ENCODE measurements at places on chromosomes 3 and 15.

GRCh38 chr3:177596248-177596815 is 399.1 kb upstream of the TBL1XR1 start:
- DNase-seq = no peak

DNA sequence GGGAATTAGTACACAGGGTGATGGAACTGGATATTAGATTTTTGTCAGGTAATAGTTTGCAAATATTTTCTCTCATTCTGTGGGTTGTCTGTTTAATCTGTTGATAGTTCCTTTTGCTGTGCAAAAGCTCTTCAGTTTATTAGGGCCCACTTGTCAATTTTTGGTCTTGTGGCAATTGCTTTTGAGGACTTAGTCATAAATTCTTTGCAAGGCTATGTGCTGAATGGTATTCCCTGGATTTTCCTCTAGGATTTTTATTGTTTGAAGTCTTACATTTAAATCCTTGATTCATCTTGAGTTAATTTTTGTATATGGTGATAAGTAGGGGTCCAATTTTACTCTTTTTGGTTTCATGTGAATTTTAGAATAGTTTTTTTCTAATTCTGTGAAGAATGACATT is 111.3 kb downstream of the ARRDC4 start:
- no peak for DNase-seq

DNA sequence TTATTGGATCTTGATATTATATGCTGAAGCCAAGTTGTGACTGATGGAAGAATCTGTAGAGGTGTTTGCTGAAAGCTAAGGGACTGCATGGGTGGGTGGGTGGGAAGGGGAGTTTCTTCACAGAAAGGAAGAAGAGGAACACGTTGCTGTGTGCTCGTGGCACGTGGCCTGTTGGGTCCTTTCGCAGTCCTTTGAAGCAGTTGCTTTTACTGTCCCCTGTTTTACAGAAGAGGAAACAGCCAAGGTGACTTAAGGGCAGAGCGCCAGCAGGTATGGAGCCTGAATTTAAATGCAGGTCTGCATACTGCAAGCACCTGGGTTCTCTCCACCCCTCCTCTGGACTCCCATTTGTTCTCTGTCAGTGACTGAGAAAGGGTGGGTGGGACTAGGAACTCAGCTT is 59.4 kb upstream of the PRR23C start:
- DNase-seq = no peak

- DNase-seq = no peak
These were observed at the start of gene LRRC15 for GRCh38 chr3:194369522-194370279. Gene LRRC15, minus strand, starts transcription at chr3:194369743. Its CDS starts 8,700 bp downstream, at chr3:194361043.

DNA sequence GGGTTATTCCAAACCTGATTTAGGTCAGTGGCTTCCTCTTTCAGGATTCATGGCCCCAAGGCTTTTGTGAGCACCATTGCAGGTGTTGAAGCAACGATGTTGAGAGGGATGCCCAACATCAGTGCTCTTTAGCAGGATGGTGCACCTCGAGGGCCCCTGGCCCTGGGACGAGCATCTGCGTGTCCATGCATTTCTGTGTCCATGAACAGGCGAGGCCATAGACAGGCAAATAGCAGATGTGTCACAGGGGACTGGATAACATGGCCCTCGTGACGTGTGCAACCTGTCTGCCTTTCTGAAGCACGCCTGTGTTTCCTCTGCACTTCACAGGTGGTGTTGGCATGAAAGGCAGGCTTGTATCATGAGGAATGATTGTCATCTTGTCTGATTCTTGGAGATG is 132.3 kb downstream of the SNRPN start:
- DNase-seq = no peak

DNA sequence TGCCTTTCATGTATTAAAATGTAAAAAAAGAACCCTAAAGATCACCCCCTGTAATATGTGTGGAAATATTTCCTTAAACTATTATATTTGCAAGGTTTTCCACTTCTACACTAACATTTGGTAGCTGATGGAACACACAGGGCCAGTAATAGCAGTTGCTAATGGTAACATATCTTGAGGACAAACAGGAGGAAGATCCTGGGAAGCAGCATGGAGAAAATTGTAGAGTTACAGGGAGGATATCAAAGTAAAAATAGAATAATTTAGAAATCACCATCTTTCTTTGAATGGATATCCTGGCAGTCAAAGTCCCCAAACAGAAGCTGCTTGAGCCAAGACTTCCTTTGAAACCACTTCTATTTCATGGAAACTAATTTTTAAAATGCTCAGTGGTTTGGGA is 29.5 kb upstream of the OSTN start:
- DNase-seq = no peak

GRCh38 chr3:187789872-187790271 is 44.6 kb upstream of the BCL6 start:
- DNase-seq = no peak

DNA sequence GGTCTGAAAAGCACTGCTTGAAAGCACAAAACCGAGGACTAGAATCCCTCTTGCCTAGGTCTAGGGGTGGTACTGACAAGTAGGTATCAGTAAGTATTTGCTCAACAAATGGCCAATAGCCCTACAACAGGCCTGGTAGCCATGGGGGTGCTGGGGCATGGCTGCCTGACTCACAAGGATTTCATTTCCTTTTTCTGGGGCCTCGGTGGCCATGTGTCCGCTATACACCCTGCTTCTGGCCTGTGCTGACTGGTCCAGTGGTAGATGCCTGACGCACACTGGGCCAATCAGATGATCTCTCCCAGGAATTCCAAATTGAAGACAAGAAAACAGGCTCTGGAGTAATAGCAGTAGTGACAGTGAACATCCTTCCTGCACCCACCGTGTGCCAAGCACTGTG is 29.4 kb downstream of the MELTF start:
- DNase-seq = no peak

DNA sequence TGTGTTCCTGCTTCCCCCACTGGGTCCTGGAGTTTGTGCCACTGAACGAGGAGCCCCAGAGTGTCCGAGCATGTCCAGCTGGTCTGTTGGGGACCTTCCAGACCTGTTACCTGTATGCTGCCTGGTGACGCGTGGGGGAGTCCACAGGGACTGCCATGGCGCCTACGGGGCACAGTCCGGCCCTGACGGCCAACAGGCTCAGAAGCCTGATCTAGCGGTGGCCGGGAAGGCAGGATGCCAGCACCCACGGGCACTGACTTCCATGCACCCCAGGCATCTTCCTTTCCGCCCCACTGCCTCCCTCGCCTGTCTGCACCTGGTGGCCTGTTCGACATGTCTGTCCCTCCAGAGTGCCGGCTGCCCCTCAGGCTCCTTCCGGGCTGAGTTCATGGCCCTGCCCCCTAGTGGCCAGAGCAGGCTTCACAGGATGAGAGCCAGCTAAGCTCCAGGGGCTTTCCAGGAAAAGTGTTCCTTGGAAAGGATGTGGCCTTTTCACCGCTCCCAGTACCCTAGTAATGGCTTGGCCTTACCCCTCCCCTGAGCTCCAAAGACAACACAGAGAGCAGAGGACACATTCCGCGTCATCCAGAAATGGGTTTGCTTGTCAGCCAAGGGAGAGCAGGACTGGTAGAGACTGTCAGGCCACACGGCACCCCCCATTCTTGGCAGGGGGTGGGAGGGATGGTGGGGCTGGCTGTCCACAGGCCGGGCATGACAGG is 35.7 kb downstream of the NGRN start:
- DNase-seq = peak; percentile 26

- no peak for DNase-seq
These were observed 11.2 kb downstream of the NCKIPSD start for GRCh38 chr3:48674505-48674904.

DNA sequence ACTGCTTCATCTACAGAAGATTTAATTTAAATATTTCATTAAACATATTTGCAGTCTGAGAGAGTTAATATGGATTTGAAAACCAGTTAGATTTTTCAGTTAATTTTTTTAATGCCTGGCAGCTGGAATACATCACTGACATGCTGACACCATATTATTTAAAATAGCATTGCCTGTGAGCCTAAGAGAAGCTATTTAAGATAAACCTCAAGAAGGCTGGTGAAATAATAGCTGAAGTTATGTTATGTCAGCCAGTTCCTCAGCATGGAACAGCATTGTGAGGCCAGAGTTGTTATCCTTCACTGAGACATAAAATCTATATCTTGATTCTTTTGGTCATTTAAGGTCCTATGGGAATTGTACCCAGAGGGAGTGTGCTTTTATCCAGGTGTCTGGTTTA is 705.2 kb downstream of the NAALADL2 start:
- DNase-seq = no peak

All from GM12864 (cell line).